ENCODE measurements at places on chromosomes 5 and 9.

DNA sequence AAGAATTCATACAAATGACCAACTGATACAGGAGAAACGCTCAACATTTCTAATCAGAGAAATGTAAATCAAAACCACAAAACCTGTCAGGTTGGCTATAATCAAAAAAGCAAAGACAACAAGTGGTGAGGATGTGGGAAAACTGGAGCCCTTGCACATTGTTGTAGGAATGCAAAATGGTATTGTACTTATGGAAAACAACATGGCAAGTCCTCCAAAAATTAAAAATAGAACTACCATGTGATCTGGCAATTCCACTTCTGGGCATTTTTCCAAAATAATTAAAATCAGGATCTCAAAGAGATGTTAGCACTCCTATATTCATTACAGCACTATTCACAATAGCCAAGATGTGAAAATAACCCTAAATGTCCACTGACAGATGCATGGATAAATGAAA lies 76.1 kb downstream of the FNIP1 start:
- DNase-seq, result no peak

DNA sequence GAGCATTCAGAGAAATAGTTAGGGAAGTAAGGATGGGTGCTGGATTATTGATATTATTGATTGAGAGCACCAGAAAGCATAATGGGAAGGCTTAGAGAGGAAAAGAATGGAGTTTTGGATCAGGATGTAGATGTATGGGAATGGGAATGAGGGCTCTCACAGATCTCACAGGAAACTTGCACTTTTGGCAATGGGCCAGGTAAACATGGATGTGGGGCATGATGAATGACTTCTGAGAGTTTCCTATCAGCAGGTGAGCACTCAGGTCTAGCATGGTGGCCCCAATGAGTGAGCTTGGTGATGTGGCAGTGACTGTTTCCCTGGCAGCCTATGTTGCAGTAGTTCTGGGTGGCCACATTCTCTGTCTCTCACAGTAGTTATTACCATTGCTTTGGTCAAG lies 283.8 kb downstream of the FBXL7 start:
- no peak for DNase-seq

- no peak for DNase-seq
Observed at GRCh38 chr5:170631466-170632195, 127.8 kb downstream of the KCNIP1 start.

DNA sequence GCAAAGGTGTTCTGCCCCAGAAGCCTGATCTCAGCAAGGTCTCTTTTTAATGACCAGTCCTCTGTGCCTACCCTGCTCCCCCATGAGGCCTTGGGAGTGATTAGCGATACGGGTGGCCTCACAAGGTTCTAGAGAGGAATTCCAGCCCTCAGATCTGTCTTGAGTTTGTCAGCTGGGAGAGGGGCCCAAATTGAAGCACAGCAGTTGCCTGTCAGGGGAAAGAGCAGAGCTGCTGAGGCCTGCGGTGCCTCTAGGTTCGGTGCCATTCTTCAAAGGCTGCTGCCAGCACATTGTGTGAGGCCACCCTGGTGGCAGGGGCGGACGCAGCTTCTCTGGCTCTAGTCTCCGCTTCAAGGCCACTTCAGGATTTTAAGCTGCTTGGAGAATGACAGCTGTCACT lies 85.7 kb upstream of the GRIA1 start:
- DNase-seq, result no peak

GRCh38 chr9:7967851-7968250 lies 168.3 kb upstream of the DMAC1 start:
- DNase-seq, result no peak

DNA sequence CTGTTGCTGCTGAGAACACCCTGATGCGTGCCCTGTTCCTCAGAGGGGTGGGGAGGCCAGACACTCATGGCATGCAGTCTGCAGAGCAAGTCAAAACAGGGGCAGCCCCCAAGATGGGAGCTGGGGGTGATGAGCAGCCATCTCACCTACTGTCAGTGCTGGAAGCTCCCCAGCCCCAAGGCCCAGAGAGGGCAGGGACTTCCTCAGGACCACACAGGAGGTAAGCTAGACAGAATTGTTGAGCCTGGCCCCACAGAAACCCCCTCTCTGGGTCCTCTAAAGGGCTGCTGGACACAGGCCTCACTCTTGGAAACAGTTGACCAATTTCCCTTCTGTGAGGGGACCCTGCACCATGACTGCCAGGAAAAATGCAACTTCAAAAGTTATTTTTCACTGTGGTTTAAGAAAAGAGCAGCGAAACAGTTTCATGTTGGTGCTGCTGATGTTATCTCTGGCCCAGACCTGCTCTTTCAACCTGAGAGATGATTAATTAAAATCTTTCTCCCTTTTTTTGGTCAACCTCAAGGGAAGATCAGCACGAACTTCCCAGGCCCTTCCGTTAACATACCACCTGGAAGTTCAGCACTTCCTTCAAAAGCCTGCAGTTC lies 9.6 kb downstream of the CSF2 start:
- DNase-seq, result peak; percentile 28

GRCh38 chr5:10290438-10290837 lies 17.3 kb downstream of the CMBL start:
- no peak for DNase-seq

GRCh38 chr5:111922344-111922743 lies 165.3 kb upstream of the NREP start:
- no peak for DNase-seq

GRCh38 chr9:12923468-12924009 lies 148.7 kb downstream of the LURAP1L start:
- no peak for DNase-seq

DNA sequence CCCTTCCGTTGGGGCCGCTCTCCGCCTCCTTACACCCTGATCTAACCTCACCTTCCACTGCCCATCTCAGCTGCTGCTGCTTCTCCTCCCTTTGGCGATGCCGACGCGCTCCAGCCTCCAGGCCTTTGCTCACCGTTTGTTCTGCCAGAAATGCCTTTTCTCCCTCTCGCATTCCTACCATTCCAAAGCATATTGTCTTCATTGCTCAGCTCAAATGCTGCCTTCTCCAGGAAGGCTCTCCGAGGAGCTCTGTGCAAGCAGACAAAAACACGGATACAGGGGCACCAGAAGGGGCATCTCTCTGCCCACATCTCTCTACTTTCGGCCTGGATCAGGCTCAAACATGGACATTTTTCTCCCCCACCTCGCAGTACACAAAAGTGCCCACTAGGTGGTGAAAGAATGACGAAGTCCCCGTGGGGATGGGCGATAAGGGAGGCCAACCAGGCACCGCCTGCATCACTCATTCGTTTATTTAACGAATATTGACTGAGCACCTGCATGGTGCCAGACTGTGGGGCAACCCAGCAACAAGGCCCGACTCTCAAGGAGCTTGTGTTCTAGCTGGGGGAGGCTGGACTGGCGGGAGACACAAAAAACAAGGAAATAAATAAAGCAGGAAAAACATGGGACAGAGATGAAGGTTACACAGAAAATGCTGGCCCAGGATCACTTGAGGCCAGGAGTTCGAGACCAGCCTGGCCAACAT lies 7.3 kb upstream of the GRHPR start:
- DNase-seq, result peak; percentile 65

GRCh38 chr9:91782708-91783214 lies 167.3 kb downstream of the ROR2 start:
- no peak for DNase-seq

- DNase-seq, result no peak
Observed at GRCh38 chr5:57947181-57947580, 464.6 kb upstream of the ACTBL2 start.

GRCh38 chr9:30348904-30349303 lies 2035.5 kb upstream of the ACO1 start:
- DNase-seq, result no peak

- DNase-seq, result peak; percentile 30
Observed at GRCh38 chr5:72956324-72957140, 691 bp downstream of the FCHO2 start.

DNA sequence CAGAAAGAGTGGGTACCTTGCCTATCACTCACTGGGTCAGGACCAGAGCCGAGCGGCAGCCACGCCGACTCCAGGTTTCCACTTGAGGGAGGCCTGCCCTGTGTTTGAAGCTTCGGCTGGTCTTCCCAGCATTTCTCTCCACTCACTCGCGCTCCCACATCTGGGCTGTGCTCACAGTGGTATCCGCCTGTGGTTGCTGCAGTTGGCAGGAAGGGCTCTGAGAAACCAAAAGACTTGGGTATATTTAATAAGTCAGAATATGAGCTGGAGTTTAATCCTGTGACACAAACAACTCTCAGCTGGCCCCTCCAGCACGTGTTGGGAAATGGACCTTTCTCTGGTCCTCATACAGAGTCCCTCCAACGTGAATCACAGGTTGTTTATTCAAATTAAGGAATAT lies 70.9 kb downstream of the SPRY4 start:
- no peak for DNase-seq

GRCh38 chr9:77819657-77820056 lies 171.5 kb upstream of the GNA14 start:
- no peak for DNase-seq

- DNase-seq, result no peak
Observed at GRCh38 chr5:57738787-57739186, 256.2 kb upstream of the ACTBL2 start.

DNA sequence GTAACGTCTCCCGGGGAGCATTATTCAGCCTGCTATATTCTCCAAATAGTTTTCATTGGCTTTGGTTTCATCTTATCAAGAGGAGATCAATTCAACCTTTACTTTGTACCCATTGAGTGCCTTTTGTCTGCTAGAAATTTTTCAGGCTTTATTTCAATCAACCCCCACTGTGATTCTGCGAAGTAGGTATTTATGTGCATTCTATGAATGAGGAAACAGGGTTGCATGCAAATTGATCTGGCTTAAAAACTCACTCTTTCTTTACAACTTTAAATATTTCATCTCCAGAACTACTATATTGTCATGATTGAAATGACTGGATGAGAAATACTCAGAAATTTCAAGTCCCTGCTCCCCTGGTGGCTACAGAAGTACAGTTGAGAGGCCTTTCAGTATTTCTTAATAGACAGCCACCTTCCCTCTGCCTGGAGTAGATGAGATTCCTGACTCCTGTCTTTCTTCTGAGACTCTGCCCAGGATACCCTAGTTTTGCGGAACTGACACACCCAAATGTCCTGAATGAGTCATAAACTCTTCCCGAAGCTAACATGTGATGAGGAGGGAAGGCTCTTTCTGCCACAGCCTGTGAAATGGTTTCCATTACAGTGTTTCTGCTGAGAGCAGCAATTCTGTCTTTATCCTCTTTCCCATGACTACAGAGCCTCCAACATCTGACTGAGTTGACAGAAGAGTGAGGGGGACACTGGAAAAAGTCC lies 52.6 kb upstream of the TNC start:
- DNase-seq, result no peak

DNA sequence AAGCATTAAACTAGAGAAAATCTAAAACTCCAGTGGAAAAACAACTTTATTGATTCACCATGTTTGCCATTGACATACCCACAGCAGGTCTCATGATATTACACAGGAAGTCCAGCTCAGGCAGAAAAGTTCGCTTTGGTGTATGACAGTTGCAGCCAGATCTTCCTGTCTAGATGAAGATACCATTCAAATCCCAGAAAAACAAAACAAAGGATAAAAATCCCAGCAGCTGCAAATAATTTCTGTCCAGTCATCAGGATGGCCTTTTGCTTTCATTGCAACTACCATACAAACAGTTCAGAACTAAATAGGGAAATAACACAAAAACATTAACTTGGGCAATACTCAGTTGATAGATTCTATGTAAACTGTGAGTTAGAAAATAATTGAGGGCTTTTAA lies 136.0 kb upstream of the NREP start:
- DNase-seq, result no peak

GRCh38 chr9:93820667-93821306 lies 134.4 kb downstream of the BARX1 start:
- no peak for DNase-seq

GRCh38 chr9:134236001-134236421 lies 71.6 kb upstream of the RNU6ATAC start:
- DNase-seq, result no peak

DNA sequence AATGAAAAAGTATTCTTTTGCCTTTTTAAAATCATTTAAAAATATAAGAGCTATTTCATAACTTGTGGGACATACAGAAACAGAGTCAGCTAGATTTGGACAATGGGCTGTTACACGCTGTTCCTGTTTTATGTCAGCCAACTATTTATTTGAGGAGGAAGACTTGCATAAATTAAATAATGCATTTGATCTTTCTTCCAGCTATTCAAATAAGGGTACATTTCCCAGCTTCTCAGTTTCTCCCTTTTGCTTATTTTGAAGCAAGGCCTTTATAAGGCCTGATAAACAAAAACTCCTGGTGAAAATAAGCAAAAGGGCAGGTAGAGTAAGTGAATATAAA lies 6.5 kb downstream of the STOM start:
- DNase-seq, result no peak

DNA sequence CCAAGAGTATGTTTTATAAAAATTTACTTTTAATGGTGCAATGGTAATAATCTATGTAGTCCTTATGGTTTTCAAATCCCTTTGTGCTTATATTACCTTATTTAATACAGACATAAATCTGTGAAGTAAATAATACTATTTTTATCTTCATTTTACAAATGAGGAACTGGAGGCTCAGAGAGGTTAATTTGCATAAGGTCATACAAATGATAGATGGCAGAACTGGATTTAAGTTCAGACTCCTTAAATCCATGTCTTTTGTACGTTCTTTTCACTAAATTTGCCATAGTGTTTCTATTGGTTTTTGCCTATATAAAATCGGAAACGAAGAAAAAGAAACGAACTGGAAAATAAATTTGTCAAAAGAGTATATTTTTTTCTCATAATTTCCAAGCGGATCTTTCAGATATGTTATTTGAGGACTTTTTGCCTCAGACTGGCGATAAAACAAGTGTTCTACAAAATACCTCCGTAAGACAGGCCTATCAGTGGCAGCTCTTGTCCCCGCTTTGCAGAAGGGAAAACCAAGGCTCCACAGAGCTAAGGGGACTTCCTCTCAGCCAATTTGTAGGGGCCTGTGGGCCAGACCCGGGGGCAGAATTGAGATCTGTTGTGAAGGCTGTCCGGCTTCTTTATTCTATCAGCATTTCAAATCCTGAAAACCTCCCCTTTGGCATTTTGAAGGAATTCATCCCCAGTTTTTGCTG lies 1.1 kb upstream of the TNFAIP8 start:
- no peak for DNase-seq

DNA sequence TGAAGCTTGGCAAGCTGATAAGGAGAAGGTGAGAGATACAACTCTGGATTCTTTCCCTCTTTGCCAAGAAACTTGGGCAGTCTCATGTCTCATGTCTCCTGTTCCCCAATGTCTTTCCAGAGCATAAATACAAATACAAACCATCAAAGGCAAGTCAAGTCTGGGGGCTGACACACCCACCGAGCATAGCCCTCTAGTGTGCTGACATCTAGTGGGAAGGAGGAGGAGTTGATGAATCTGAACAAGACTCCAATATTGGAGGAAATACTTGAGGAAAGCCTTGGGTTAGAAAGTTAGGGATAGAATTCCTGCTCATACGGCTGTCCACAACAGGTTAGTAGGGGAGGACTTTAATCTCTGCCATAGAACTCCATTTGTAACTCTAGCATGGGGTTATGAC lies 8.6 kb downstream of the MLANA start:
- DNase-seq, result no peak

GRCh38 chr9:38212016-38212415 lies 143.0 kb upstream of the SHB start:
- DNase-seq, result no peak

Data from CD4-positive, alpha-beta memory T cell (primary cell).